Activated T-helper 17 cell treated with anti-CD3 and anti-CD28 coated beads, Interleukin-2, amount 50 U/mL, for 72 hours (primary cell): ENCODE measurements at places on chromosomes 7 and 10. TPM values are rescaled to one million over a fixed set of nuclear protein-coding genes. Genes with fewer than 3 reads are reported as not detected.

DDX50 gene
- 66.1 TPM for total RNA-seq

- no peak for ATAC-seq
Measured at GRCh38 chr10:121615836-121616235, 17.6 kb upstream of the FGFR2 start.

ENTPD1 gene
- 4.5 TPM for total RNA-seq

GRCh38 chr10:124210263-124210662, 116.9 kb upstream of the CHST15 start:
- ATAC-seq = no peak

TFR2 gene
- total RNA-seq = 39.4 TPM

GRCh38 chr10:104639590-104640338, 1.3 kb upstream of the SORCS3 start:
- ATAC-seq = no peak

GRCh38 chr7:79786187-79786586, 332.7 kb upstream of the MAGI2 start:
- ATAC-seq = no peak

DNA sequence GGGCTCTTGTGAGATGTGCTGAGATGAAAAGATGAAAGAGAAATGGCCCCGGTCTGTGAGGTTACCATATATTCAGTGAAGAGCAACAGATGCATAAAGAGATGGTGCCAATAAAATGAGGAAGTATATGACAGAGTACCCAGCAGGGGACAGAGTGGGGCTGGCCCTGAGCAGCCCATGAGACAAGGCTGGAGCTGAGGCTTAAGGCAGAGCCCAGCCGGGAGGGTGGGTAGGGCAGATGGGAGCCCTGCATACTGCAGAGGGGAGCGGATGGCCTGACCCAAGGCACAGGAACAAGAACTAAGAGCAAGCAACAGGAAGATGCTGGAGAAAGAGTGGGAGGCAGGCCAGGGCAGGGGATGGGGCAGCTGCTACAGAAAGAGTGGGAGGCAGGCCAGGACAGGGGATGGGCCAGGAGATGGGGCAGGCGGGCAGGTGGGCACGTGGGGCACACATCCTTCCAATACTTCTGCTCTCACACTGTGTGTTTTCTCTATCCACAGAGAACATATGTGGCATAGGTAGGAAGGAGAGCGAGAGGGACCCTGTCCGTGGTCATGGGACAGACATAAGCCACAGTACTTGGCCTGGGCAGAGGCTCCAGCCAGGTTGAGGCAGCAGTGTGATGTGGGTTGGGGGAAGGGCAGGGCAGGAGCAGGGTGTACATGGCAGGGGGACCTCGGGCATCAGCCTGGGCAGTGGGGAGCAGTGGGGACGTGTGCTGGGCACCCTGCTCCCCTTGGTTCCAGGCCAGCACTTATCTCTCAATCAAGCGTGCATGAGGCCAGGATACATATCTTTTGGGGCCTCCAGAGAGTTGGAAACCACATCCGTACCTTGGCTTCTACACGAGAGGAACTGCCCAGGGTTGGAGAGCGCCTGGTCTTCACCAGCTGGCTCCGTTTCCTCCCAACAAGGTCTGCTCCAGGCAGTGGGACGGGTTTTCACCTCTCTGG, 91.6 kb upstream of the IKZF1 start:
- ATAC-seq = no peak

DNA sequence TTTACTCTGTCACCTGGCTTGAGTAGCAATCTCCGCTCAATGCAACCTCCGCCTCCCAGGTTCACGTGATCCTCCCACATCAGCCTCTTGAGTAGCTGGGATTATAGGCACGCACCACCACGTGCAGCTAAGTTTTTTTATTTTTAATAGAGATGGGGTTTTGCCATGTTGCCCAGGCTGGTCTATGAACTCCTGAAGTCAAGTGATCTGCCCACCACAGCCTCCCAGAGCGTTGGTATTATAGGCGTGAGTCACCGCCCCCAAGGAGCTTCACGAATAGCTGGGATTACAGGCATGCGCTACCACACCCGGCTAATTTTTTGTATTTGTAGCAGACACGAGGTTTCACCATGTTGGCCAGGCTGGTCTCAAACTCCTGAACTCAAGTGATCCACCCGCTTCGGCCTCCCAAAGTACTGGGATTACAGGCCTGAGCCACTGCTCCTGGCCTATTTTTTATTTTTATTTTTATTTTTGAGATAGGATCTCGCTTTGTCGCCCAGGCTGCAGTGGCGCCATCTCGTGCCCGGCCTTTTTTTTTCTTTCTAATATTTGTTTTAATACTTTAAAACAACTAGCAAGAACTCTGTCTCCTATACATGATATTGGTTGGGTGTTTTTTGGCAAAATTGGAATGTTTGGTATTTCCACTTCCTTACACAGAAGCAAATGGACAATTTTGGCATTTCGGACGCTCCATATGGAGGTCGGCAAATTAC, 1.1 kb downstream of the EFCAB10 start:
- ATAC-seq = no peak

DNA sequence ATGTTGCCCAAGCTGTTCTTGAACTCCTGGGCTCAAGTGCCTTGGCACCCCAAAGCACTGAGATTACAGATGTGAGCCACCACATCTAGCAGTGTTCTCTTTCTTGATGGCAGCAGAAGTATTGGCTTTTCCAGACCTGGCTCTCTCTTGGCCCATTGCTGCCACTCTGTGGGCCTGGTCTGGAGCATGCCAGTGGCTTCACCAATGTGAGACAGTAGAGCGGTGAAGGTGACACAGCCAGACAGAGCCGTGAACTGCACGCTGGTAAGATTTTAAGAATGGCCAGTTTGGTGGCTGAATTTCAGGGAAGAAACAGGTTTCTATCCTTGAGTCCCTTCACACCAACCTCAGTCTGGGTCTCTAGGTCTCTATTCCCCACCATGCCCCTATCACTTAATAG, 552.7 kb upstream of the NRP1 start:
- ATAC-seq = no peak

DNA sequence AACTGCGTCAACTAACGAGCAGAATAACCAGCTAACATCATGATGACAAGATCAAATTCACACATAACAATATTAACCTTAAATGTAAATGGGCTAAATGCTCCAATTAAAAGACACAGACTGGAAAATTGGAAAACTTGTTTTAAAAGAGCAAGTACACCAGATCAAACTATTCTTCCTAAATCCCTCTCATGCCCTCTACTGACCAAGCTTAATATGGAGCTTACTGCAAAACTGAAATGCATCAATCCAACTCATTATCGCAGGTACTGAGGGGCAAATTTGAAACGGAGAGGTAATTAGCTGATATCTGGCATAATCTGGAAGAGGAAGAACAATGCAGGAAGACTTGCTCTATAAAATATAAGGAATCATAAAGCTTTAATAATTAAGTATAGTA, 1223.8 kb downstream of the NXPH1 start:
- no peak for ATAC-seq

BEND7 gene
- total RNA-seq = not detected

VENTX gene
- total RNA-seq = 0.21 TPM

- no peak for ATAC-seq
Measured at GRCh38 chr10:14071956-14072355, 258.8 kb downstream of the FRMD4A start.
